ENCODE measurements at places on chromosomes 16 and 17.

DNA sequence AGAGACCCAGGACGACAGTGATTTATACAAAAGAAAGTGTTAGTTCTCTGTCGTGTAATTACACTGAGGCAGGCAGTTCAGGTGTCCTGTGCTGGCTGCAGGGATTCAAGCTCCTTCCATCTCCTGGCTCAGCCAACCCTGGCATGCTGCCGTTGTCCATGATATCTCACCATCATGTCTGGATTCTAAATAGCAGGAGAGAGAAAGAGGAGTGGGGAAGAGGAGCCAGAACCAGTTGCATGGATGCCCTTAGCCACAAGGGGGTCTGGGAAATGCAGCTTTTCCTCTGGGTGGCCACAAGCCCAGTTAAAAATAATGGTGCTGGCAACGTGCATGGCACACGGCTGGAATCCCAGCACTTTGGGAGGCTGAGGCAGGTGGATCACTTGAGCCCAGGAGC is 9.7 kb downstream of the C16orf54 start:
- no peak for DNase-seq

DNA sequence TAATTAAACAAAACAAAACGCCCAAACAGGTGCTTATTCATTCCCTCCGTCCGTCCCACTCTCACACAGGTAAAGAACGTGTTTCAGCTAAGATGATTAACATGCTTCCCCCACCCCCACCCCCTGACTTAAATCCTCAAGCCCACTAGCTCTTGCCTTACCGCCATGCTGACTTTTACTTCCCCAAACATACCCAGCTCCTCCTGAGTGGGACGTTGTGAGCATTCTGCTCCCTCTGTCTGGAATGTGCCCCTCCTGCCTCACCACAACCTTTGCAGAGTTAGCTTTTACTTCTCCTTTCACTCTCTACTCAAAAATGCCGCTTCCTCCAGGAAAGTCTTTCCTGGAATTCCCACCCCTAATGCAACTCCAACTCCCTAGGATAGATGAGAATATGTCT is 774.0 kb upstream of the RBFOX1 start:
- DNase-seq = no peak

GRCh38 chr17:77996256-77996655 is 37.8 kb downstream of the TNRC6C start:
- no peak for DNase-seq

GRCh38 chr16:54362591-54363206 is 76.1 kb upstream of the IRX3 start:
- DNase-seq = no peak

DNA sequence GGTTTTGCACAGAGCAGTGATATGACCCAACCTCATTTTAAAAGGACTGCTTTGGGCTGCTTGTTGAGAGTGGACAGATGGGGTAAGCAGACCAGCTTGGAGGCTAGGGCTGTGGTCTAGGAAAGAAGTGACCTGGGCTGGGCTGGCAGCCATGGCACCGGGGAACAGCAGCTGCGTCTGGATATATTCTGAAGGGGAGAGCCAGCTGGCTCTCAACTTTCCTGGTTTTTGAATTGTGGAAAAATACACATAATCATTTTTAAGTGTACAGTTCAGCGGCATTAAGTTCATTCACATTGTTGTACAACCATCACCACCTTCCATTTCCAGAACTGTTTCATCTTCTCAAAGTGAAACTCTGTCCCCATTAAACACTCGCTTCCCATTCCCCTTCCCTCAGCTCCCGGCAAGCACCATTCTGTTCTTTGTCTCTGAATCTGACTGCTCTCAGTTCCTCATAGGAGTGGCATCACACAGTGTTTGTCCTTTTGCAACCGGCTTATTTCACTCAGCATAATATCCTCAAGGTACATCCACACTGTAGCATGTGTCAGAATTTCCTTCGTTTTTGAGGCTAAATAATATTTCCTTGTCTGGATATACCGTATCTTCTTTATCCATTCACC is 113.2 kb downstream of the SPECC1 start:
- no peak for DNase-seq

DNA sequence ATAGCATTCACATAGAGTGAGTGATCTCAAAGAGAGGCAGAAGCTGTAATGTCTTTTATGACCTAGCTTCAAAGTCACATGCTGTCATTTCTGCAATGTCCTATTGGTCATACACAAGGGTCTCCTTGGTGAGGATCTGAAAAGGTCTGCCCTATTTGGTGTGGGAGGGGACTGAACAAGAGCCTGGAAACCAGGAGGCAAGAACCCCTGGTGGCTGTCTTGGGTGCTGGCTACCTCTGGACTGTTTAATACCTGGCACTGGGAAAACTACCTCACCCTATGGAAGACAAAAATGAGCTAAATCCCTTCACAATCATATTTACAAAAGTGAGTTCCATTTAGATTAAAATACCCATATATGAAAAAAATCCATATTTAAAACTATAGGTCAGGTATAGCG is 9.0 kb downstream of the KCTD13 start:
- no peak for DNase-seq

DNA sequence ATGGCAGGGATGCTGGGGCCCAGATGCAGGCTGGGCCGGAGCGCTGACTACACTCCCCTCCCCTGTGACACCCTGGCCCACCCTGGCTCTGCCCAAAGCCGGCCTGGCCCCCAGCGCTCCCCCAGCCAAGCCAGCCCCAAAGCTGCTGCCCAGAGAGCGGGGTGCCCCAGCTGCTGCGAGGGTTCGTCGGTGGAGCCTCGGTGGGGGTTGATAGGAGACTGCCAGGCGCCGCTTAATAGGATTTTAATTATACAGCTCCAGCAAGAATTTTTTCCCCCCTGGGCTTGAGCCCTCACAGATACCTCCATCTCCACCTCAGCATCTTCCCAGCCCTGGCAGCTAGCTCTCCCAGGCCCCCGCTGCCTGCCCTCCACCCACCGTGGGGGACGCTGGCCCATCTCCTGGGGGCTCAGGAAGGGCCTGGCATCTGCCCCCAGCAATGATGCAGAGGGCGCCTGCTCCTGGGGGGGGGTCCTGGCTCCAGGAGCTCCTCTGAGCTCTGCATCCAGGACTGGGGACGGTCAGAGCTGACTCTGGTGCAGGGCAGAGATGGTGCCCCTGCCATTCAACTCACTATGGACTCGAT is 36.8 kb upstream of the DLX4 start:
- no peak for DNase-seq

DNA sequence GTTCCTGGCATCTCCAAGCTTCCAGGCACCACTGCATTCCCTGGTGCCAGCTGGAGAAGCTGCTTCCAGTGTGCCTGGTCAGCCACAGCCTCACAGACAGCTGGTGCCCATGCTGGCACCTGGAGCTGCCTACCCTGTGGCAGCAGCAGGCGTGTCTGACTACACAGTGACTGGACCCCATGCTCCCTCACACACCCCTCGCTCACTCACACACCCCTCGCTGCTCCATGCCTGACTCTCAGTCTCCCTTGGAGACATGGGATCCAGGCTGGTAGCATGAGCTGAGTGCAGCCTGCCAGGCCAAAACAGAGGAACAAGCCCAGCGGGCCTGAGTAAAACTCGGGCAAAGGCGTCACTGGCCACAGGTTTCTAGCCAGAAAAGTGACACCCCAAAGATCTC is 59.1 kb upstream of the SMIM36 start:
- DNase-seq = no peak
